ENCODE measurements at places on chromosomes 12 and 14.

GRCh38 chr14:72692696-72693095, 201.2 kb downstream of the DPF3 start:
- no peak for DNase-seq

DNA sequence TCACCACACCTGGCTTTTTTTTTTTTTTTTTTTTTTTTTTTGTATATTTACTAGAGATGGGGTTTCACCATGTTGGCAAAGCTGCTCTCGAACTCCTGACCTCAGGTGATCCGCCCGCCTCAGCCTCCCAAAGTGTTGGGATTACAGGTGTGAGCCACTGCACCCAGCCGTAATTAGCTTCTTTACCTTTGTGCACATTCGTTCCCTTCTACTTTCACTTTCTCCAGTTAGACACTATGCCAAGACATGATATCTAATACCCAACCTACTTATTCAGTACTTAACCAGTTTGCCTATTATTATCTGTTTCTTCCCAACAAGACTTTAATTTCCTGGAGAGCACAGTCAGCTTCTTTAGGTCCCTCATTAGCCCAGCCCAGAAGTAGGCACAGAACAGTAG, 5.3 kb downstream of the STYK1 start:
- no peak for DNase-seq

DNA sequence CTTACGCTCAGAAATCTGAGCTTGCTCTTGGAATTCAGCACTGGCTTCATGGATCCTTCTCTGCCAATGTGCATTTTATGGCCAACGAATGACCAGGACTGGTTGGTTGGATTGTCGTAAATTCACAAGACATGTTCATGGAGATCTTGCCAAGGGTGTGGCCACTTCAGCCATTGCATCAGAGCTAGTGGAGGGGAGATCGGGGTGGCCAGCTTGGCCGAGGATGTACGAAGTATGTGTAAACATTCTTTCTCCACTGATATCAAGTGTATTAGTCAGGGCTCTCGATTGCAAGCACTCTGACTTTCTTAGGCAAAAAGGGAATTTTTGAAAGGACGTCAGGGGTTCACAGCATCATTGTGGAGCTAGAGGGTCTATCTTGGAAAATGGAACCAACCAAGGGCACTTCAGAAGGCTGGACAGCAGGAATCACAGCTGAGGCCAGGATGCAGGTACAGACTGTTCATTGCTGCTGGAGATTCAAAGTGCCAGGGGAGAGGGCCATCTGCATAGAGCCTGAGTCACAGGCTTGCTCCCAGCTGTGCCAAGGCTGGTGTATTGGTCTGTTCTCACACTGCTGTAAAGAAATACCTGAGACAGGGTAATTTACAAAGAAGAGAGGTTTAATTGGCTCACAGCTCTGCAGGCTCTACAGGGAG, 32.9 kb upstream of the ADGRD1 start:
- DNase-seq, result peak; percentile 94

DNA sequence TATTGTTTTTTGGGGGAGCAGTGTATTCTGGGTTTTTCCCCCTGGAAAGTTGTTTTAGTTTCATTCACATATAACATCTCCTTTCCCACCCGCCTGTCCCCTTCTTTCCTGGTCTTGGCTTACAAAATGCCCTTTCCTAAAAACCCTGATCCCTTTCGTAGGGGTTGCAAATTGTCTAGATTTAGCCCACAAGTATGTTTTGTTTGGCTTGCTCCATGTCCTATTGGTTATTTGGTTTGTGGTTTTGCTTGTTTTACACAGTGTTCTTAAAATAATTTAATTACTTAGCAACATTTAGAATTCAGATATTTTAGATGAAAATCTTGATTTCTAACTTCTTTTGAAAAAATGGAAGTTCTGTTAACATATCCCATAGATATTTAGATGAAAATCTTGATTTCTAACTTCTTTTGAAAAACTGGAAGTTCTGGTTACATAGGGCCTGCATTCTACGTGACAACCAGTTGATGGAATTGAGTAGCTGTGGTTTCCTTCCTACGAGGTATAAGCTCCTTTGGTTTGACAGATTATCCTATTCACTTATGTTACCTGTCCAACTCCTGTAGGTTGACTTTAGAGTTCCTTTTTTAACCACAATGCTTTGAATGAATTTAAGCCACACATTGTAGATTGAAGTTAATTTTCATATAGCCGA, 89.2 kb upstream of the TMEM263 start:
- no peak for DNase-seq

- DNase-seq, result no peak
Observed at GRCh38 chr12:25684070-25684469, 131.0 kb upstream of the LMNTD1 start.

DNA sequence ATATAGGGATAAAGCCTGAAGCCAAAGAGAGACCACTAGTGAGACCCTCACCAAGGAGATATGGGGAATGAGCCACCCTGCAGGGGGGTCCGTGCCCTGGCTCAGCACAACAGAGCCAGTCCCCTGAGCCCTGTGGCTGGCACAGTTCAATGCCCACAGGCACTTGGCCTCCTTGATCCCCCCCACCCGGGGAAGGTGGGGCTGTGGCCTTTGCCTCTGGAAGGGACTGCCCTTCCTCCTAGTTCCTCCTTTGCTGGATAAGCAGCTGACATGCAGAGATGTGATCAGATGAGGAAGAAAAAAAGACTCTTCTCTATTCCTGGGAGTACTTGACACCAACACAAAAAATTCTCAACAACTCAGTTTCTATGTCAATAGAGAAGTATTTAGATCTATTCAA, 19.9 kb downstream of the TTC7B start:
- no peak for DNase-seq

GRCh38 chr12:71949646-71950045, 11.0 kb downstream of the TPH2 start:
- no peak for DNase-seq

DNA sequence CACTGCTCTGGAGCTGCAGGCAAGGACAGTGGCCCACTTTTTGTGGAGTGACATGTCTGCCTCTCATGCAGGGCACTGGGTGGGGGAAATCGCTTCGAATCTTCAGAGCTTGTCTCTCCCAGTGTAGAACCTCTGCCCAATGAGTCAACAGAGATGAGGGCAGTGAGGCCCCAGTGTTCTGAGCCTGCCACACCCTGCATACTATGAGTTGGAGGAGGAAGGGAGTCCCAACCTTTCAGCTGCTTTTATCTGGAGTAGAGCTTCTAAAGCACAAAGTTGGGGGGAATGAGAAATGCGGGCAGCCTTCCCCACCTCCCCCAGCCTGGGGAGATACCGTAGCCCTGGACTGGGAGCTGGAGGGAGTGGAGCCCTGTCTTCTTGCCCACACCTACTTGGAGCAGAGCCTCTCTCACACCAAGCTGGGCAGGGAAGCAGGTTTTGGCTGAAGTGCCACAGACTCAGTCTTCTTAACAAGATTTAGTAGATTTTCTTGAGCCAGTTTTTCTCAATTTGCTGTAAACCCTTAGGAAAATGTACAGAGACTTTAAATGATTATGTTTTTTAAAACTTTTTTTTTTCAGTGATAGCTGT, 159.1 kb downstream of the ADGRD1 start:
- DNase-seq, result no peak

GRCh38 chr14:94562022-94562421, 780 bp downstream of the SERPINA4 start:
- no peak for DNase-seq

DNA sequence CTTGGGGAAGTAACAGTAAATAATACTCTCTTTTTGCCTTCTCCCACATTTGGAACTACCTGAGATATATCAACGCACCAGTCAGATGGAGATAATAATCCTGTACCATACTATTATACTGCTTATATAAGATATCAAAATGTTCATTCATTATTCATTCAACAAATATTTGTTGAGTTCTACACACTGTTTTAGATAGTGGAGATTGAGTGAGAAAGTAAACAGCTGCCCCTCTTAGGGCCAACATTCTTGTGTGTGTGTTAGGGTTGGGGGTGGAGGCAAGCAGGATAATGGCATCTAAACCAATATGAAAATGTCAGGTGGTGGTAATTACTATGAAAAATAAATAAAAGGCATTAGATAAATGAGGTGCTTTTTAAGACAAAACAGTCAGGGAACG, 14.0 kb downstream of the MIS18BP1 start:
- no peak for DNase-seq

- no peak for DNase-seq
Observed at GRCh38 chr12:102349079-102349478, 131.3 kb downstream of the IGF1 start.

GRCh38 chr14:86221000-86221399, 691.1 kb downstream of the FLRT2 start:
- no peak for DNase-seq

DNA sequence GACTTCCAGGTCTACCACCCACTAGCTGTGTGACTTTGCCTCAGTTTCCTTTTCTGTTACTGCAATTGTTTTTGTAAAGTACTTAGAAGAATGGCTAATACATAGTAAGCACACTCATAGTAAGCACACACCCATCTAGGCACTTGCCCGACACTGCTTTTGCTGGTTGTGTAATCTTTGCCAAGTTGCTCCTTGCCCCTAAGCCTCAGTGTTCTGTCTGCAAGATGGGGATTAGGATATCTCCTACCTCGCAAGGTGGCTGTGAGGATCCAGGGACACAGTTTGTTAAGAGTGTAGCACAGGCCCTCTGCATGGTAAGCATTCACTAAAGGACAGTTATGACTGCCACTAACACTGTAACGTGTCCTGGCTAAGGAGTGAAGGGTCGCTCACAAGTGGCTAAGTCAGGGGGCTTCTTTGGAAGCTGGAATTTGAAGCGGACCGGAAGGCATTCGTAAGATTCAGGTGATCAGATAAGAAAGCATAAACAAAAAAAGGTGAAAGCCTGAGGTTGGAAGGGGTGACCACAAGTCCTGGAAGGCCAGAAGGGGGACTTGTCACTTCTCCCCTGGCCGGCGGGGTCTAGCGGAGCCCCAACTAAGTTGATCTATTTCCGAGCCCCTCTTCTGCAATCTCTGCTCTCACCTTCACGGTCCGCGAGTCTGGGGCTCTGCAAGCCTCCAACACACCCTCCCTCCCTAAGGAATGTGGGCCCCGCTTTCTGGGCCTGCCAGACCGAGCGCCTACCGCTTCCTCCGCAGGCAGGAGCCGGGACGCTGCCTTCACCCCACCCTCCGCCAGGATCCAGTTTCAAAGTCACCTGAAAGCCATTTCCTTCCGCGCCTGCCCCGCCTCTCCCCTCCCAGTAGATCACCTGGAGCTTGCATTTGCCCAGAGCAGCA, 1.5 kb upstream of the PLEKHG3 start:
- DNase-seq, result peak; percentile 72

DNA sequence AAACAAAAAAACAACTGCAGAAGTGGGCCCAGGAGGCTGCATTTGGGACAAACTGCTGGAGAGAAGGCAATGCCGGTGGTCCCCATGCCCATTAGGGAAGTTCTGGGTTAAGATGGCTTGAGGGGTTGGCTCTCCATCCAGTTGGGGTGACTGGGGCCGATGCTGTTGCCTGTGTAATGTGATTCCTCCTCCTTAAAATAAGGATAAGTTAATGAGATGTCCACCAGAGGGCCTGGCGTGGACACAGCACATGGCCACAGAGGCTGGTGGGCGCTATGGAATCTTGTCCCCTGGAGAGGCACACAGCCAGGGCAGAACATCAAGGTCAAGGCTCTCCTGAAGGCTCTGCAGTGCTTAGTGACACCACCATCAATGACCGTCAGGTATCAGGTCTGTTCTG, 1.0 kb upstream of the TESC start:
- DNase-seq, result no peak

DNA sequence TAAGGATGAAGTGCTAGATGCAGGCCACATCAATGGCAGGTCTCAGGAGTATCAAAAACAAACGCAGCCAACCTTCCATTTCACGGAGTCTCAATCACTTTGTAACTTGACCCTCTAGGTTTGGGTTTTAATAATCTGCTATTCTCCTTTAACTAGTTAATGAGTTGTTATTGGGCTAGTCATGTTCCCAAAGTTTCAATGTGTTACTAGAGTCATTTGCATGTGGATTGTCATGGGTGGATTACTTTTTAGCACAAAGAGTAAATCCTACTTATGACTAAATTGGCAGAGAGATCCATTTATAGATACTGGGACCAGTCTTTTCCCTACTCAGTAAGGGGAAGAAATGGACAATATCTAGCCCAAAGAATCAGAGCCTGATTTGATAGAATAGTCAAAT, 151.0 kb downstream of the BCAT1 start:
- DNase-seq, result no peak

DNA sequence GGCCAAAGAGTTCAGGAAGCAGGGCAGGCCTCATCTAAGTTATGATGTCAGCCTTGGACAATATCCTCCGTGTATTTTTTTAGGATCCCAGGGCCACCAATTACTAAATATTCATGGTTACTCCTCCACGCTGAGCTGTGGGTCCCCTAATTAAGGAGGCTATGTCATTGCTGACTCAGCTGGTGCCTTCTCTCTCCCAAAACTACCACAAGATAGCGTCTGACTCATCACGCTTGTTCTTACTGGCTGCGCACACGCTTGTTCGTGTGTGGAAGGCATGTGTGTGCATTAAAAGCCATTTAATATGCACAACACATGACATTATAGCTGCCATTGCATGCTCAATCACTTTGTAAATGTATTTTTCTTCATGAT, 78.3 kb downstream of the GSC start:
- no peak for DNase-seq

DNA sequence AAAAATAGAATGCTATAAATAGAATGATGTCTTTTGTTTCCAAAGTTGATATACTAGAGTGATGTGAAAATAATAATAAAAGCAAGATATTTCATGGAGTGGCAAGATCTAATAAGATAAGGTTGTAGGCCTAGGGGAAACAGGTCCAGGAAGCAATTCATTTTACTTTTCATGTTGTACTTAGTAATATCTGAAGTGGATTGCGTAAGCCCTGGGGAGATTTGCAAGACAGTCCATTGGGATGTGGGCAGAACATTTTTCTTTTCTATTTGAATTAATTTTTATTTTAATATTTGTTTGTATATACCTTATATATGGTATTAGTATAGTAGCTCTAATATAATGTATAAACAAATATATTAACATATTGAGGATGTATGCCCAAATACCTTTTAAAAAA, 7.5 kb downstream of the NUBPL start:
- no peak for DNase-seq

- DNase-seq, result peak; percentile 74
Observed at GRCh38 chr14:26887847-26888246, 290.0 kb upstream of the NOVA1 start.

DNA sequence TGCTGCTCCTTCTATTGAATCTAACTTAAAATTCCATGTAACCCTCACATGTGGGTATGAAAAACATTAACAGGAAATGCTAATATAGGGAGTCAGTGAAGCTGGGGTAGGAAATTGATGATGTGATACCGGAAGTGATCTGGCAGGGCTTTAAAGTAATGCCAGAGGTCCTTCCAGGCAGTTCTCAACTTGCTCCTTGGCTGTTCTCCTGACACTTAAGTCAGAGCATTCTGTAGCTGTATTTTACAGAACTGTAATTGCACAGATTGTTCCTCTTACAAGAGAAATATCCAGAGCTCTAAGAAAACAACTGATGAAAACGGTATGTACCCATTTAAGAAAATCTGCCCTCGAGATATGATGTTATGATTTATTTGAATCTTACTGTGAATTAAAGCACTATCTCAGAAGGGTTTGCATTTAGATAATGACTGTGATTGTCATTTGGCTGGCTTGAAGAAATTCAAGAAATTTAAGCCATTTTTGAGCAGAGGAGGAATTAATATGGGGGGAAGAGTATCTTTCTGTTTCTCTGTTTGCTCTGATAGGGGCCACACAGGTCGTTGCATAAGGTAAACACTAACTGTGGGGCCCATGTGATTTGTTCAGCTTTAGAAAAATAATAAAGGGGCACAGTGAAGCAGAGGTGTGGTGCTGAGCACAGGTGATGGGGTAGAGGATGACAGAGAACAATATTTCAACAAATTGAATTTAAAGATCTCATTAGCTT, 88.4 kb downstream of the BBS10 start:
- no peak for DNase-seq

Data from suprapubic skin (tissue), 4 donors.